ENCODE measurements at places on chromosomes 16 and 17. TPM values are rescaled to one million over a fixed set of nuclear protein-coding genes. Genes with fewer than 3 reads are reported as not detected.

The CALB2 gene
- total RNA-seq = 5.3 TPM

The RASD1 gene
- 3.1 TPM for total RNA-seq

The PDIA2 gene
- 0.77 TPM for total RNA-seq

The AIPL1 gene
- total RNA-seq = not detected

The MYH8 gene
- total RNA-seq = not detected

The KRTAP9-2 gene
- total RNA-seq = not detected

The SBK1 gene
- total RNA-seq = 0.32 TPM

The KRT25 gene
- total RNA-seq = not detected

The CHST5 gene
- total RNA-seq = 0.16 TPM

The MRPL27 gene
- 141 TPM for total RNA-seq

The VAT1 gene
- total RNA-seq = 244 TPM

The PPY gene
- total RNA-seq = 0.44 TPM

The LRRC37B gene
- 9.5 TPM for total RNA-seq

The ALOX12B gene
- 1.3 TPM for total RNA-seq

The RFFL gene
- 52.2 TPM for total RNA-seq

The LGALS9B gene
- not detected for total RNA-seq

The NDUFB10 gene
- 247 TPM for total RNA-seq

The DYNLRB2 gene
- total RNA-seq = not detected

The SMIM5 gene
- 1.1 TPM for total RNA-seq

The HOXB4 gene
- total RNA-seq = 0.09 TPM

The SLC4A1 gene
- total RNA-seq = not detected

The TLCD3B gene
- total RNA-seq = 0.43 TPM

The ATP2A3 gene
- 5.5 TPM for total RNA-seq

The HCRT gene
- not detected for total RNA-seq

The DPEP3 gene
- total RNA-seq = not detected

The TNFRSF17 gene
- not detected for total RNA-seq

The TRPV2 gene
- 0.40 TPM for total RNA-seq

The ASB16 gene
- total RNA-seq = not detected

The KRT23 gene
- total RNA-seq = 0.29 TPM

The FZD2 gene
- 36.5 TPM for total RNA-seq

The PPL gene
- total RNA-seq = 4.8 TPM

The TNP2 gene
- total RNA-seq = not detected

The CDRT4 gene
- total RNA-seq = not detected

The ASPSCR1 gene
- total RNA-seq = 27.2 TPM

The GSG1L gene
- total RNA-seq = not detected

The FBXW10B gene
- total RNA-seq = 3.2 TPM

The TMIGD1 gene
- not detected for total RNA-seq

The RAB26 gene
- 3.6 TPM for total RNA-seq

The CCL5 gene
- total RNA-seq = 1.5 TPM

The MATCAP1 gene
- total RNA-seq = 9.0 TPM

The ANKFN1 gene
- 0.17 TPM for total RNA-seq

The EME1 gene
- 16.0 TPM for total RNA-seq

The TRIM72 gene
- 0.01 TPM for total RNA-seq

All from A549 treated with Hydrocortisone at 1 μM for 4 hours (cell line).